ENCODE measurements at places on chromosomes 11 and 22.
A peak's percentile ranks its signal among the peaks of the same experiment; 100 is the strongest.

GRCh38 chr11:130815097-130815802 is 101.0 kb downstream of the SNX19 start:
- H3K27ac ChIP-seq: no peak overlapping the region
- no peaks in the 10 kb centered on the region for H3K36me3 ChIP-seq
- H3K4me1 ChIP-seq: no peaks in the 10 kb centered on the region
- no peak for DNase-seq

DNA sequence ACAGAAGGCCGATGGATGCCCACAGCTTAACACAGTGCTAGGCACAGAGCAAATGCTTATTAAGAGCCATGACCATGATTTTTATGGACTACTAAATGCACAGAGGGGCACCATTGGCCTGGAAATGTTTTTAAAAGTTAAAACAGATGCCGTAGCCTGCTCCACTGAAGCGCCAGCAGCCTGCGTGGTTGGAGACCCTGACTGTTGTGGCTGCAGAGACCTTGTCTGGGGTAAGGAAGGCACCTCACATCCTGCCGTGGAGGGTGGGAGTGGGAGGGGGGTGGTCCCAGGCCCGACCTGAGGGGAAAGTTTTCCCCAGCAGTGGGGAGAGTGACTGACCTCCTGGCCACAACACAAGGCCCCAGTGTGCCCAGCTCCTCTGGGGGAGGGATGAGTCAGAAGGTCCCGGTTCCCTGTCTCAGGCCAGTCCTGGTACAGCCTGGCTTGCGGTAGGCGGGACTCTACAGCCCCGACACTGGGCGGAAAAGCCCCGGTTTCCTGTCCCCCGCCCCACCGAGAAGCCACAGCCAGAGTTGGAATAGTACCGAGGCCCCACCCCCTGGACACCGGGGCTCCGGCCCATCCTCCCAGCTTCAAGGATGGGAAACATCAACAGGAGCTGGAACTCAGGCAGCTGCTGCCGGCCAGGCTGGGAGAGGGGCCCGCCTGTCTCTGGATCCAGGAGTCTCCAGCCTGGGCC is 7.0 kb downstream of the CHST1 start:
- no peak overlapping the region for H3K4me3 ChIP-seq
- H3K36me3 ChIP-seq: no peaks in the 10 kb centered on the region
- H3K27ac ChIP-seq: peak overlapping the region; percentile 21
- no peak for DNase-seq

DNA sequence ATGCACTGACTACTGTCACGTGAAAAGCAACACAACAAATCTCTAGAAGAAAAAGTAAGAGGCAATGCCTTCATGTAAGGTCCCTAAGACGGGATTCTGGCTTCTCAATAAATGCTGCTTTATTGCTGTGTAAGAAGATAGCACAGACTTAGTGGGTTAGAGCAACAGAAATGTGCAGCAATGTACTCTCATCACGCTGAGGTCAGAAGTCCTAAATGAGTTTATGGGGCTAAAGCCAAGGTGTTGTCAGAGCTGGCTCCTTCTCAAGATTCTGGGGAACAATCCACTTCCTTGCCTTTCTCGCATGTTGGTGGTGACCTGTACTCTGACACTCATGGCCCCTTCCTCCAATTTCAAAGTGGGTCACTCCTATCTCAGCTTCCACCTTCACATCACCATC is 93.4 kb downstream of the SHANK2 start:
- no peaks in the 10 kb centered on the region for H3K27me3 ChIP-seq
- no peaks in the 10 kb centered on the region for H3K36me3 ChIP-seq
- no peak for DNase-seq
- no peak overlapping the region for H3K4me3 ChIP-seq
- no peaks in the 10 kb centered on the region for H3K4me1 ChIP-seq

DNA sequence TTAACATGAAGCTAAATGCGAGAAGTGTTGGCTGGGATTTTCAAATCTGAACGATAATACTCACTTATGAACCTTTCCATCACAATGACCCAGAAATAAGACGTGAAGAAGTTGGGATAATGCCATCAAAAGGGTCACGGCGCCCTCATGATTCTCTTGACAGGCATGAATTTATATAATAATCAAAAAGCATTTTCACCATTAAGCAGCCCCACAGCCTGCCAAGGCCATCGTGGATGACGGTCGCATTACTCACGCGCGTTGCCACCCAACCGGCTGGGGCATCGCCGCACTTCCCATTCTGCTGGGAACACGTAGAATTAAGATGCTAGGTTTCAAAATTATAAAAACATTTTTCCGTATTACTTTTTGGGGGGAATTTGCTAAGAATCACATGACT is 18.9 kb upstream of the GAL start:
- H3K4me3 ChIP-seq: no peak overlapping the region
- H3K4me1 ChIP-seq: no peaks in the 10 kb centered on the region
- H3K27me3 ChIP-seq: no peaks in the 10 kb centered on the region
- H3K27ac ChIP-seq: no peak overlapping the region
- no peaks in the 10 kb centered on the region for H3K36me3 ChIP-seq
- no peak for DNase-seq

GRCh38 chr22:27399161-27399560 is 402.4 kb downstream of the MN1 start:
- no peak overlapping the region for H3K27ac ChIP-seq
- no peaks in the 10 kb centered on the region for H3K36me3 ChIP-seq
- H3K27me3 ChIP-seq: no peaks in the 10 kb centered on the region
- no peak for DNase-seq

DNA sequence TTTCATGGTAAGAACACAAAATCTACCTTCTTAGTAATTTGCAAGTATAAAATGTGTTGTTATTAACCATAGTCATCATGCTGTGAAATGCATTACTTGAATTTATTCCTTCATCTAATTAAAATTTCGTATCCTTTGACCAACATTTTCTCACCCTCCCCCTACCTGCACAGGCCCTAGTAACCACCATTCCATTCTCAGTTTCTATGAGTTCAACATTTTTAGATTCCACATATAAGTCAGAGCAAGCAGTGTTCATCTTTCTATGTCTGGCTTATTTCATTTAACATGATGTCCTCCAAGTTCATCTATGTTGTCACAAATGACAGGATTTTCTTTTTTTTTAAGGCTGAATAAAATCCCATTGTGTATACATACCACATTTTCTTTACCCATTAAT is 43.5 kb upstream of the CCDC179 start:
- H3K36me3 ChIP-seq: no peaks in the 10 kb centered on the region
- H3K27me3 ChIP-seq: no peaks in the 10 kb centered on the region
- no peak for DNase-seq
- H3K27ac ChIP-seq: no peak overlapping the region

DNA sequence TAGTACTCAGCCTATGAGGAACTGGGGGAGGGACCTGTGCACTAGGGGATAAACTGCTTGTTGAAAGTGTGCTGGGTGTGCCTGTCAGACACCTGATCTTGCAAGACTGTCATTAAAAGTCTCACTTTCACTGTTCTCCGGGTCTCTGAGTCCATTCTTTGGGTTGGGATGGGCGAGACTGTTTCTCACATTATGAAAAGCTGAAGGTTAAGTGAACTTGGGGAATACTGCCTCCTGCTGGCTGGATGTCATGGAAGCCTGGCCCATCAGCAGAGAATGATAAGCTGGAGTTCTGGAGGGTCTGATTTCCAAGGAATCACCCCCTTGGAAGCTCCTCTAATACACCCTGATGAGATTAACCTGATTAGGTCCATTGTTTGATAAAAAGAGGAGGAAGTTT is 9.0 kb upstream of the VPREB1 start:
- no peaks in the 10 kb centered on the region for H3K36me3 ChIP-seq
- DNase-seq: no peak
- H3K27ac ChIP-seq: no peak overlapping the region
- H3K4me3 ChIP-seq: no peak overlapping the region
- H3K4me1 ChIP-seq: no peaks in the 10 kb centered on the region
- no peaks in the 10 kb centered on the region for H3K27me3 ChIP-seq

GRCh38 chr11:16738947-16739815 is 734 bp downstream of the C11orf58 start:
- no peaks in the 10 kb centered on the region for H3K36me3 ChIP-seq
- no peak for DNase-seq
- H3K4me3 ChIP-seq: peak overlapping the region; percentile 83
- H3K27me3 ChIP-seq: no peaks in the 10 kb centered on the region
- peaks cover 50% of the 10 kb centered on the region for H3K4me1 ChIP-seq

GRCh38 chr11:62858201-62858600 is 18.8 kb upstream of the WDR74 start:
- peaks cover 37% of the 10 kb centered on the region for H3K4me1 ChIP-seq
- no peak overlapping the region for H3K27ac ChIP-seq
- H3K4me3 ChIP-seq: no peak overlapping the region
- no peak for DNase-seq
- no peaks in the 10 kb centered on the region for H3K27me3 ChIP-seq

DNA sequence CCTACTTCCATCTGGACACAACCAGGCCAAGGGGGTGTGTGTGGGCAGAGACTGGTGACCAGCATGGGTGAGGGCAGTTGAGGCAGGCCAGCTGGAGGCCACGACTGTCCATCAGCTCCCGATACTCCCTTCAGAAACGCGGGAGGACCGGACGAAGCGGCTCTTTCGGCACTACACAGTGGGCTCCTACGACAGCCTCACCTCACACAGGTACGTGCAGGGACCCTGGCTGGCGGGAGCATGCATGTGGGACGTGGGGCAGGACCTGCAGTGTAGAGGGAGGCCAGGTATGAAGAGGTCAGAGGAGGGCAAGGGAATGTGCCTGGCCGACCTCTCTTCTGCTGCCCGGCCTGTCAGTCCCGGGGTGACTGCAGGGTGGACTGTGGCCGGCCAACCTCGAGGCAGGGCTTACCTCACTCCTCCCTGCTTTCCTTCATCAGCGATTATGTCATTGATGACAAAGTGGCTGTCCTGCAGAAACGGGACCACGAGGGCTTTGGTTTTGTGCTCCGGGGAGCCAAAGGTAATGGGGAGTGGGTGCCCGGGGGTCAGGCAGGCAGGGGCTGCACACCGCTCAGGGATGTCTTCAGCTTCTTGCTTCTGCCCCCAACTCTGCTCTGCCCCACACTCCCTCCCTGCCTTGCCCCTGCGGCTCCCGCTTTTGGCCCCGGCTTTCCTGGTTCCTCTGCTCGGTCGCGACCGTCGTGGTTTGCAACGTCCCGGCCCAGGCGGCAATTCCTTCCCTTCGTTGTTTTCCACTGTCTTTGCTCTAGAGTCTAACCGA is 31.3 kb downstream of the SHANK3 start:
- no peaks in the 10 kb centered on the region for H3K27me3 ChIP-seq
- no peaks in the 10 kb centered on the region for H3K36me3 ChIP-seq
- peaks cover 17% of the 10 kb centered on the region for H3K4me1 ChIP-seq

DNA sequence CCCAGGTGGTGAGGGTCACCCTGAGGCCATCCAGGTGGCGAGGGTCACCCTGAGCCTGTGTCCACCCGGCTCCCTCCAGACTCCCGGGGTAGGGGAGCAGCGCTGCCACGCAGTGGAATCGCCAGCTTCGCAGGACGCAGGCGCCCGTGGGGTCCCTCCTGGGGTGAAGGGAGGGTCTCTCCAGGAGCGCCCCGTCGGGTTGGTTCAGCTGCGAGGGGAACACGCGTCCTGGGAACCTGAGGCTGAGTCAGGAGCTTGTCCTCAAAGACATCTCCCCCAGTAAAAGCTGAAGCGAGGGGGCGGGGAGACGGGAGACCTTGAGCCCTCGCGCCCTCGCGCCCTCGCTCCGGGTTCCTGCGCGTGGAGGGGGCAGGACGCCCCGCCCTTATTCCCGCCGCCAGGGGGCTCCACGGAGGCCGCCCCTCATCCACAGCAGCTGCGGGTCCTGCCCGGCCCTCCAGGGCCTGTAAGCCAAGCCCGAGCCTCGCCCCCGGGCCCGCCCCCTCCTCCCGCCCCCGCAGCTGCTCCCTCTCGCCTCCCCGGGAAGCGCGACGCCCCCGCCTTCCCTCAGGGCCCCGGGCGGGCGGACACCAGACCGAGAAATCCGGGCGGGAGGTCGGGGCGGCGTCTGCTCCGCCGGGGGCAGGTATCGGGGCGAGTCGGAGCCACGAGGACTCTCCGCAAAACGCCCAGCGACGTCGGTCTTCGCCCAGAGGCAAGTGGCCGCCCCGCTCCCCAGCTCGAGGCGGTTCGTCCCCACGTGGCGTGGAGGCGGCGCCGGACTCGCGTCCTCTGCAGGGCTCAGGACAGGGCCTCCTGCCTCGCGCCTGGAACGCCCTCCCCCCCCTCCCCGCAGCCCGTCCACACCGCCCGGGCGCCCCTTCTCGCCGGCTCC is 22.8 kb downstream of the PIM3 start:
- no peak overlapping the region for H3K27ac ChIP-seq
- H3K27me3 ChIP-seq: no peaks in the 10 kb centered on the region
- no peak for DNase-seq
- H3K4me1 ChIP-seq: peaks cover 15% of the 10 kb centered on the region
- H3K36me3 ChIP-seq: no peaks in the 10 kb centered on the region

GRCh38 chr11:120235024-120235628 is 4.8 kb upstream of the POU2F3 start:
- peaks cover 22% of the 10 kb centered on the region for H3K4me1 ChIP-seq
- DNase-seq: no peak
- no peak overlapping the region for H3K4me3 ChIP-seq
- no peaks in the 10 kb centered on the region for H3K36me3 ChIP-seq
- no peak overlapping the region for H3K27ac ChIP-seq

- no peak overlapping the region for H3K4me3 ChIP-seq
- H3K27me3 ChIP-seq: no peaks in the 10 kb centered on the region
- no peaks in the 10 kb centered on the region for H3K36me3 ChIP-seq
- no peak overlapping the region for H3K27ac ChIP-seq
- peaks cover 85% of the 10 kb centered on the region for H3K4me1 ChIP-seq
Measured at GRCh38 chr11:12689029-12689755, 15.0 kb downstream of the TEAD1 start.

GRCh38 chr11:84930863-84931262 is 696.3 kb downstream of the DLG2 start:
- H3K36me3 ChIP-seq: no peaks in the 10 kb centered on the region
- no peak overlapping the region for H3K27ac ChIP-seq
- H3K4me3 ChIP-seq: no peak overlapping the region
- no peak for DNase-seq

DNA sequence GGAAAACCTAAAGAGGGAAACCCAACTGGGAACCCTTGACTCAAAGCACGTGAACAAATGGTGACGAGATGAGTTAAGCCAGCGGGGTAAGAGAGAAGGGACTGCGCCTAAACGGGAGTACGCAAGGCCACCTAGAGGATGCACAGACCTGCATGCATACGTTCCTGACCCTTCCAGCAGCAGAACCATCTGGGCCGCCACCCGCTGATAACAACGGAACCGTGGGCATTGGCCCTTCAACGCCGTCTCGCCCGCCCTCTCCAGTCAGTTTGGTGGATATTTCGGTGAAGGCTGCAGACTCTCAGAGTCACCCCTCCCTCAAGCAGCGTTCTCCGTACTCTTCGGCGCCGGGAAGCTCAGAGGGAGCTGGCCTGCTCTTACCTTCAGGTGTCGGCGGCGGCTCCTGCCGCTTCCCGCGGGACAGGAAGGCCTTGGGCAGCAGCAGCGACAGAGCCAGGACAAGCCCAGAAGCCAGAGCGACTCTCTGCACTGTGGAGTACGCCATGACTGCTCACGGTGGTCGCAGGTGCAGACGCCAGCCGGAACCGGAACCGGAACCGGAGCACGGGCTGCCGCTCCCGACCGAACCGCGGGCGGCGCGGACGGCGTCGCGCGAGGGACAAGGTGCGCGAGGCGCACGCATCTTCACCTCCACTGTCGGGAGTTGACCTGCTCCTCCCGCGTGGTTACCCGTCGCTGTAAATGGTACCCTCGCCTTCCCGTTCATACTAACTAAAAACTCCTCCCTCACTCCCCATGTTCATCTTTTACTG is at the start of gene RIC3:
Gene RIC3, minus strand, starts transcription at position 541 of the 773 bp plus-strand sequence. Its CDS starts 36 bp downstream, at position 505.
- H3K4me1 ChIP-seq: peaks cover 8% of the 10 kb centered on the region
- no peak within 1 kb of the TSS for H3K27ac ChIP-seq
- H3K27me3 ChIP-seq: no peaks in the 10 kb centered on the region

- H3K27me3 ChIP-seq: no peaks in the 10 kb centered on the region
- H3K36me3 ChIP-seq: no peaks in the 10 kb centered on the region
- peaks cover 51% of the 10 kb centered on the region for H3K4me1 ChIP-seq
- DNase-seq: no peak
Measured at GRCh38 chr22:32995335-32995734, 62.8 kb downstream of the SYN3 start.
